ENCODE measurements at places on chromosomes 2 and 18. TPM values are rescaled to one million over a fixed set of nuclear protein-coding genes. Genes with fewer than 3 reads are reported as not detected.

NTSR2 gene
- not detected for total RNA-seq

DNA sequence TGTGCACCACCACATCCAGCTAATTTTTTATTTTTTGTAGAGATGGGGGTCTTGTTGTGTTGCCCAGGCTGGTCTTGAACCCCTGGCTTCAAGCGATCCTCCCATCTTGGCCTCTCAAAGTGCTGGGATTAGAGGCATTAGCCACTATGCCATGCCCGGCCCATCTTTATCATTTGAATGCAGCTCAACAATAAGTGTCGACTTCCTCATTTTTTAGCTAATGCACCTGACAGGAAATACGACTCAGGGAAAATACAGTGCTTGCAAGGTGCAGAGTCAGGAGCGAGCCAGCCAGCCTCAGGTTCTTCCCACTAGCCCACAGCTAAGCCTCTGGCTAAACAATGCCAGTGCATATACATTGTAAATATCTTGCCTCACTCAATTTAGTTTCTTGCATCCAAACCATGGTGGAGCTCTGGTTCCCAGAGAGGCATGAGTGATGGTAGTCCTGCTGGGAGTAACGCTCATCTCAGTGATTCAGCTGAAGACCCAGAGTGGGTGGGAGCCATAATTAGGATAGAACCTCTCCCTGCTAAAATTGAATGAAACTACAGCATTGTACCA is 135.0 kb downstream of the TGIF1 start:
- no peak for DNase-seq

DNA sequence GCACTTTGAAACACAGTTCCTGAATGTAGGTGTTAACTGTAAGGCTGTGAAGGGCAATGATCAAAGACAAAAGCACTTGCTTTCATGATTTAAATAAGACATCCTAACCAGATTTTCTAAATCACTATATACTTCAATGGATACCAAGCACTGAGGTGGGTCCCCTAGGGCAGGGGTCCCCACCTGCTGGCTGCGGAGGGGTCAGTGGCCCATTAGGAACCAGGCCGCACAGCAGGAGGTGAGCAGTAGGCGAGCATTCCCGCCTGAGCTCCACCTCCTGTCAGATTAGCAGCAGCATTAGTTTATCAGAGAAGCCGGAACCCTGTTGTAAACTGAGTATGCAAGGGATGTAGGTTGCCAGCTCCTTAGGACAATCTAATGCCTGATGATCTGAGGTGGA is 7.1 kb downstream of the NFE2L2 start:
- DNase-seq: no peak

GRCh38 chr2:13819896-13820295 is 812.6 kb upstream of the LRATD1 start:
- no peak for DNase-seq

- no peak for DNase-seq
Measured at GRCh38 chr18:52569492-52569891, 229.5 kb downstream of the DCC start.

CTLA4 gene
- total RNA-seq: not detected

- DNase-seq: peak; percentile 15
Measured at GRCh38 chr2:45643095-45643494, 8.4 kb upstream of the PRKCE start.

CD8A gene
- not detected for total RNA-seq

HOXD8 gene
- total RNA-seq: 0.45 TPM

GRCh38 chr2:64062840-64063239 is 43.6 kb upstream of the VPS54 start:
- DNase-seq: peak; percentile 63

MYCN gene
- not detected for total RNA-seq

DNA sequence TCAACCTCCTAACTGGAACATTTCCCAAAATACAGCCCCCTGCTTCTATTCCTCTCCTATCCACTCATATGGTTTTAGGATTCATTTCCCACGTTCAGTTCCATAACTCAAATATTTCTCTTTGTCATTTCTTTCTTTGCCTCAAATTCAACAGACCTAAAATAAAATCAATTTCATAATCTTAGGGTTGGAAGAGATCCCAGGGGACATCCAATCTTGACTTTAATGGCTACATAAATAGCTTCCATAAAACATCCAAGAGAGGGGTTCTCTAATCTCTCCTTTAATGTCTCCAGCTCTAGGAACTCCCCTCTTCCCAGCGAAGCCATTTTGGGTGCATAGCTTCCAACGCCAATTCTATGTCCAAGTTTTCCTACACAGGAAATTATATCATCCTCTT is 33.8 kb downstream of the RBKS start:
- DNase-seq: peak; percentile 41
